Dorsolateral prefrontal cortex (tissue), 122 donors: ENCODE measurements at places on chromosomes 5 and 9.

GRCh38 chr5:117833691-117834090, 1154.7 kb downstream of the DTWD2 start:
- no peak for DNase-seq

- no peak for DNase-seq
Observed at GRCh38 chr9:93601063-93601462, 24.7 kb downstream of the PHF2 start.

DNA sequence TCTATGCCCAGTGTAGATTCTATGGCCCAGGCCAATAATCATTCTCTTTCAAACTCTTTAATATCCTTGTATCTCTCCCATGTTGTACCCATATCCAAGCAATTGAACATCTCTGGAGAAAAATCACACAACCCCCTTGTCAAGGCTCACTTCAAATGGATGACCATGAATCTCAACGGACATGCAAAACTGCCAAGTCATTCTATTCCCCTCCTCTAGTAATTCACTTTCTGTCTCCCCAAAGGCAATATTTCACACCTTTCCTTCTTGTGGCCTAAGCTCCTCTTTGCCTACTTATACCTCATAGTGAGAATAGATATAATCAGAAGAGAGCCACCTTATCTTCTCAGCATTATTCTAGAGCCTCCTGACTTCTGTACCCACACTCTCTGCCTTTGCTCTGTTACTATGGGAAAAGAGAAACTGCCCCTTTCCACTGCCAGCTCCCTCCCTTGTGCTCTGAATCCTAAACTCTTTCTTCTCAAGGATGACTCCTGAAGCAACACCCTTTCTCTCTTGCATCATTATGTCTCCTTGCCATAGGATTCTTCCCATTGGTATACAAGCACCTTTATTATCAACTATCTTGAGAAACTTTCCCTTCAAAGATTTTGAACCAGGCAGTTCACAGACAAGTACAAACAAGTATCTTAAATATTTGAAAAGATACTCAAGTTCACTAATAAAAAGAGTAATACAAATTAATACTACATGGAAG, 66.1 kb downstream of the RPS23 start:
- DNase-seq, result no peak

DNA sequence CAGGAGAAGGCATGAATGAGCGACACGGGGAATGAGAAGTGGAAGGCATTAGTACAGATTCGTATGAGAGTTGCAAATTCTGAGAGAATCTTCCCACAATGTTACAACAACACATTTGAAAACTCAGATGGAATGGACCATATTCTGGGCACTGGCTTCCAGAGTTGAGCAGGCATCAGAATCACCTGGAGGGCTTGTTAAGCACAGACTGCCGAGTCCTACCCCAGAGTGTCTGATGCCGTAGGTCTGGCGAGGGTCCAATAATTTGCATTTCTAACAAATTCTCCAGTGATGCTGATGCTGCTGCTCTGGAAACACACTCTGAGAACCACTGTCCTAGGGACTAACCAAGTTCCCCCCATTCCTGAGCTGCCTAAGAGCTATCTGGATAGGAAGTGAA, 2.9 kb upstream of the TLX3 start:
- peak; percentile 45 for DNase-seq

DNA sequence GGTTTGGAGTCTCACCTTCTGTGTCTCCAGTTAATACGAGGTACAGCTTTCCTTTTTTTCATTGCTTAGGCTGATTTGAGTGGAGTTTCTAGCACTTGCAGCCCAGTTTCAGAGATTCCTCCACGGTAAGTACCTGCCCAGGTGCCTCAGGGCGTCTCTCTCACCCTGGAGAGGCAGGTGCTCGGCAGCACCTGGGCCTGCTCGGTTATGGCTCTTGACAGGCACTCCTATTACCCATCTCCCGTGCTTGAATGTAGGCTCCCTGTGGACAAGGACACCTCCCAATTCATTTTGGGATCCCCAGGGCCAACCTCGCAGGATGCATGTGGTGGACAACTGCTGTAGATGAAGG, 144.3 kb downstream of the NR3C1 start:
- no peak for DNase-seq

DNA sequence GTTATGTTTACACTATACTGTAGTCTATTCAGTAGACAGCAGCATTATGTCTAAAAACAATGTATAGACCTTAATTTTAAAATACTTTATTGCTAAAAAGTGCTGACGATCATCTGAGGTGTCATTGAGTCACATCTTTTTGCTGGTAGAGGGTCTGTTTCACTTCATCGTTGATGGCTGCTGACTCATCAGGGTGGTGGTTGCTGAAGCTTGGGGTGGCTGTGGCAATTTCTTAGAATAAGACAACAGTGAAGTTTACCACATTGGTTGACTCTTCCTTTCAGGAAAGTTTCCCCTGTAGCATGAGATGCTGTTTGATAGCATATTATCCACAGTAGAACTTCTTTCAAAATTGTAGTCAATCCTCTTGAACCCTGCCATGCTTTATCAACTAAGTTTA, 150.3 kb downstream of the FBXL7 start:
- no peak for DNase-seq

DNA sequence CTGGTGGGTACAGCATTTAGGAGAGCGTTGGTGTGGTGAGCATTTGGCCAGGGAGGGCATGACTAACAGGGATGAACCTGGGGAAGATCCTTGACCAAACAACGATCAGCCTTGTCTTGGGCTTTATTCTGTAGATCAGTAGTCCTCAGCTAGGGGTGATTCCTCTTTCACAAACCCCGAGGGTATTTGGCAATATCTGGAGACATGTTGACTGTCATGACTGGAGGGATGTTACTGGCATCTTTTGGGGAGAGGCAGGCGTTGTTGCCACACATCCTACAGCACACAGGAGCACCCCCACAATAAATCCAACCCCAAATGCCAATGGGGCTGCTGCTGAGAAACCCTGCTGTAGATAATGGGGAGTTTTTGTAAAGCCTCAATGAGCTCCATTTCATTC, 43.9 kb downstream of the OSTF1 start:
- DNase-seq, result no peak

DNA sequence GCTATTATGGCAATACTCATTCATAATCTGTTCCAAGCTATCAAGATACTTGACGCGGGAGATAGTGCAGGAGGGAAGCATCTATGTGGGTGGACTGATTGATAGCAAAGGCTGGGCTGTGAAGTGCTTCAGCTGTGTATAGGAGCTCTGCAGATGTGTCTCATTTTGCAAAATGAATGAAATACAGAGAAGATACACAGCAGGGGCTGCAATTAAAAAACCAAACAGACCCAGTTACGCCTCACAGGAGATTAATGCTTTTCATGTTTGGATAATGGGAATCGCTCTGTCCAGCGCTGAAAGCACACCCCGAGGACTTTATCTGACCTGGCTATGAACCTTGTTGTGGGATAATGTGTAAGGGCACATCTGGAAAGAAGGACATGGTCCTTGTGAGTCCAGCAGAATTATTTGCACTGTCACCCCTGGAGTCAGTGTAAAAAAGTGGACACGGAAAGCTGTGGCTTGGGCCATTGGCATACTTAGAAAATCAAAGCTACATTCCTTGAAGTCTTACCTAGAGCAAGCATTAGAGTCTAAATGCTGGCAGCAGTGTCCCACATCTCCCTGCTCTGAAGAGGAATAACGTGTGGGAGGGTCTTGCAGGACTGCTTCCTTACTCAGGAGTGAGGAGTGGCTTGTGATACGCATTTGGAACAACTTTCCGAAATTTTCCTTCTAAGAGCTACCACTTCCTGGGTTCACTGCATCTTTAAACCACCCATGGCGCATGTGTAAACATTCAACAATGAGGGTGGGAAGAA, 2.6 kb downstream of the SH3RF2 start:
- DNase-seq, result no peak

GRCh38 chr5:6448622-6449464, at the start of gene UBE2QL1:
TSS of gene UBE2QL1 (plus strand) at chr5:6448859. CDS start at chr5:6448894, 35 bp downstream.
- DNase-seq, result no peak

- no peak for DNase-seq
Observed at GRCh38 chr9:98491828-98492227, 216.9 kb downstream of the GABBR2 start.
